ENCODE measurements at places on chromosomes 4 and X. TPM values are rescaled to one million over a fixed set of nuclear protein-coding genes. Genes with fewer than 3 reads are reported as not detected.

FAM156A gene
- 19.3 TPM for total RNA-seq

GSTCD gene
- total RNA-seq = 15.3 TPM

DNA sequence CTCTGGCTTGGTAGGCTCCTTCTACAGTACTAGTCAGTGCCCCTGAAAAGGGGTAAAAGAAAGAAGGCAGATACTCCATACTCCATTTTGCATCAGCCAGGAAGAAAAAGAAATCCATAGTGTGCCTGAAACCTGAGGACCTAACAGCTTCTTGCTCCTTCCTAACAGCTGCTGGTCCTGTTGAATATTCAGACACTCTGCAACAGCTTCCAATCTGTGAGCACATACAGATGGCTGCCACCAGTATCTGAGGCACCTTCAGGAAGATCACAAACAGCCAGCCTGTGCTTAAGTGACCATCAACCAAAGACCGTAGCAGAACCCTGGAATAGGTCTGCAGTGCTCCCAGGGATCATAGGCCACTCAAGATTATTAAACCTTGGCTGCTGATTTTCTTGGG lies 4.3 kb downstream of the GIMD1 start:
- no peak for DNase-seq

GRCh38 chr4:1503583-1504471 lies 97.6 kb upstream of the NKX1-1 start:
- no peak for DNase-seq

DNA sequence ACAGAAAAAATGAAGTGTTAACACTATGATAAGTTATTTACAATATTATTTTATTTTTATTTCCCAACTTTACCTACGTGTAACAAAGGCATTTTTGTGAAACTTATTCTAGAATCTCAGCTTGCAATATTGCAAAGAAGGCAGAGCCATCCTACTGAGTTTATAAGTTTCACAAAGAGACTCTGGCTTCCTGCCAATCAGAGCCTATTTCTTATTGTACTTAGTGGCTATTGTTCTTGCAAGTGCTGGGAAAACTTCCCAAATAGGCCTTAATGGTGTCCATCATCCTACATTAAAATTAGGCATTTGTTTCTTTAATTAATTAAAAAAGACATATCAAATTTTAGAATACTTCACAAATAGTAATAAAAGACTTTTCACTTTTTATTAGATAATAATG lies 233.2 kb downstream of the EPHA5 start:
- no peak for DNase-seq

- DNase-seq = no peak
Observed at GRCh38 chr4:87050596-87050995, 115.8 kb downstream of the AFF1 start.

Measured in activated CD8-positive, alpha-beta T cell treated with anti-CD3 and anti-CD28 coated beads, Interleukin-2, amount 10 ng/mL, durations not matched to agents 7 days and 5 days (primary cell).